ENCODE measurements at places on chromosomes 1 and 21. TPM values are rescaled to one million over a fixed set of nuclear protein-coding genes. Genes with fewer than 3 reads are reported as not detected.
A peak's percentile ranks its signal among the peaks of the same experiment; 100 is the strongest.

PLA2G2C gene
- total RNA-seq = not detected

THEM5 gene
- not detected for total RNA-seq

SNRPE gene
- total RNA-seq = 86.9 TPM

MFAP2 gene
- total RNA-seq = 12.6 TPM

LCE3E gene
- not detected for total RNA-seq

CACNA1S gene
- not detected for total RNA-seq

PIK3R3 gene
- total RNA-seq = 10.7 TPM

PCP4 gene
- not detected for total RNA-seq

SYCP1 gene
- not detected for total RNA-seq

IL19 gene
- not detected for total RNA-seq

NIBAN1 gene
- total RNA-seq = 14.9 TPM

- no peak for DNase-seq
Observed at GRCh38 chr1:95893921-95894320, 659.9 kb downstream of the RWDD3 start.

- DNase-seq = no peak
Observed at GRCh38 chr1:40701684-40702083, 10.2 kb downstream of the NFYC start.

GRCh38 chr1:197638316-197638715, 137.0 kb downstream of the DENND1B start:
- DNase-seq = no peak

- DNase-seq = no peak
Observed at GRCh38 chr1:202081992-202082391, 40.7 kb upstream of the GPR37L1 start.

DNA sequence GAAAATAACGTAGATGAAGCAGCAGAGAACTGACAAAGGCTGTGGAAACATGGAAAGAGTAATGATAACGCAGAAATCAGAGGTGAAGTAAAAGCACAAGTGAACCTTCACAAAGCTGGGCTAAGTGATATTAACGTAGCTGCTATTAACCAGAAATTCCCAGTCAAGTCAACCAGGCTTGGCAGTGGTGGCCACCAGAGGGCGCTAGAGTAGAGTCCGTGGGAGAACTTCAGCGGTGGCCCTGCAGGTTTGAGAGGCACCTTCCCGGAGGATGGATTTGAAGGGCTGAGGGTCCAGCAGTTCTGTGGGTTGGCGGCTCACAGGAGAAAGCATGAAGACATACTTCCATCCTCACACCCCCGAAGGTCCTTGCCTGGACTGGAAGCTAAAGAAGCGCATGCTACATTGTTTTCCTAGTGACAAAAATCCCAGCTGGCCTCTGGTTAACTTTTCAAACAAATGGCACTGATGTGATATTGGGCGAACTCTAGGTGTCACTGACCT, 81.7 kb upstream of the ZNF648 start:
- peak; percentile 39 for DNase-seq

DNA sequence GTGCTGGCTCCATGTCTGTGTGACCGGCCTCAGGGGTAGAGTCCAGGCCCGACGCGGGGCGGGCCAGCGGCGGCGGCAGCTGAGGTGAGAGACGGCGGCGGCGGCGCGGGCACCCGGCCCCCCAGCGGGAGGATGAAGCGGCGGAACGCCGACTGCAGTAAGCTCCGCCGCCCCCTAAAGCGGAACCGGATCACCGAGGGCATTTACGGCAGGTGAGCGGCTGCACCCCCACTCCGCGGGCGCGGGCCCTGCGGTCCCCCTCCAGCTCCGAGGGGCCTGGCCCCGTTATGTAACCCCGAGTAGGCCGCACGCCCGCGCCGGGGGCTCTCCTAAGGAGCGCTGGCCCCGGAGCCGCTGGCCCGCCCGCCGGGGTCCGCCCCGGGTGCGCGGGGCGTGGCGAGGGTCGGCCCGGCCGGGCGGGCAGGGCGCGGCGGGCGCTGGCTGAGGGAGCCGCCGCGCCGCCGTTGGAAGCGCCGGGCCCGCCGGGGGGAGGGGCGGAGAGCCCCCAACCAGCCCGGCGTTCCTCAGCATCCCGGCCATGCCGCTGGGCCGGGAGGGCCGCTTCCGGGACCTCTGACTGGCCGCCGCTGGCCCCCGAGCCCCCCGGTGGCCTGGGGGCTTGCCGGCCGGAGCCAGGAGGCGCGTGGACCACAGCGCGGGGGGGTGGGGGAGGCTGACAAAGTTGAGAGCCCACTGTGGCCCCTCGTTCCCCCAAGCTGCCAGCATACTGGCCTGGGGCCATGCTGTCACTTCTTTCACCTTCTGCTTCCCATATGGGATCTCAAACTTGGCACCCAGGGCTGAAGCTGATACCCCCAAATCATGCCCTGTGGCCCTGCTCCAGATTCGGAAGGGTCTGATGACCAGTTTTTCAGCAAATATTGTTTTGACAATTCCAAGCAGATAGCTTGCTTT, 527 bp downstream of the MACO1 start:
- DNase-seq = no peak

- DNase-seq = no peak
Observed at GRCh38 chr1:245832771-245833527, 674.1 kb downstream of the SMYD3 start.

DNA sequence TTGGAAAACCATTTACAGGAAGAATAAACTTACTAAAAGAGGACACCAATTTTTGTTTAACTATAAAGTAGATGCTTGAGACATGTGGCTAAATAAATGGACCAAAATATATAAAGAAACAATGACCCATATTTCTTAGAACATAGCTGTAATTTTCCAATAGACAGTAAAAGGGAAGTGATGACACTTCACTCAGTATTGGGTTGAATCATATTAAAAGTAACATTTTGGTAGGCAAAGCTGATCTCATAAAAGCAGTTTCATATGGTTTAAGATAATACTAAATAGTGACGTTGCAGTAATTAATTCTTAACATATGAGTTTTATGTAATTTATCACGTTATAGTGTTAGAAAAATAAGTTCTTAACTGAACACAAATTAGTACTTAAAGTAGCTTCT, 308.9 kb upstream of the RUNX1 start:
- no peak for DNase-seq

DNA sequence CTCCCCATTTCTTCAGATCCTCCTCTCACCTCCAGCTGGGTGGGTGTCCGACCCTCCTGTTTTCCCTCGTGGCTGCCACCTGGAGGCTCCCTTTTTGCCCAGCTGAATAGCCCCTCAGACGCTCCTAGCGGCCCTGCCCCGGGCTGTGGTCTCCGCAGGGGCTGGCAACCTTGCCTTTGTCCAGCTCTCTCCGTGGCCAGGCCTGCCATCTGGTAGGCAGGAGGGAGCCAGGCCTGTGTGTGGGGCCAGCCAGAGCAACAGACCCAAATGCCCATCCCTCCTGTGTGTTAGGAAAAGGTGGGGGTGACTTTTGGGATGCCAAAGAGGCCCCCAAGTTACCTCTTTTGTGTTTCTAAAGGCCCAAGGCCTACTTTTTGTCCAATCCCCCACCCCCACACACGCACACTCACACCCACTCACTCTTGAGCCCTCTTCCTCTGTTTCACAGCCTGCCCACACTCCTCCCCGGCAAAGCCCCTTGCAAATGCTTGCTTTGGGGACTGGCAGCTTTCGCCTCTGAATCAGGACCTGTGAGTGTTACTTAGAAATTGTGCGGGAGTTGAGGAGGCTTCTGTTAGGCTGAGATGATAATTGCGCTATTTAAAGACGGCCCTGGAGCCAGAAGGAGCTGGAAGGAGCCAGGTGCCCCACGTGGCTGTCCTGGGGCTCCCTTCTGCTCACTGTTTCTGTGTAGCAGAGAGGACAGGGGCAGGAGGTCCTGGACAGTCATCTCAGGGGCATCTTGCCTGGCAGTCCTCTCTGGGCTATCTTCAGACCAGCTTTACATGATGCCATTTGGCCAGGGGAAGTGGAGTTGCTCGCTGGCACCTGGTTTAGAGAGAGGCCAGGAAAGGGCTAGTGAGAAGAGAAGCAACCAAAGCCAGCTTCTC, 9.1 kb downstream of the PPFIA4 start:
- DNase-seq = no peak

DNA sequence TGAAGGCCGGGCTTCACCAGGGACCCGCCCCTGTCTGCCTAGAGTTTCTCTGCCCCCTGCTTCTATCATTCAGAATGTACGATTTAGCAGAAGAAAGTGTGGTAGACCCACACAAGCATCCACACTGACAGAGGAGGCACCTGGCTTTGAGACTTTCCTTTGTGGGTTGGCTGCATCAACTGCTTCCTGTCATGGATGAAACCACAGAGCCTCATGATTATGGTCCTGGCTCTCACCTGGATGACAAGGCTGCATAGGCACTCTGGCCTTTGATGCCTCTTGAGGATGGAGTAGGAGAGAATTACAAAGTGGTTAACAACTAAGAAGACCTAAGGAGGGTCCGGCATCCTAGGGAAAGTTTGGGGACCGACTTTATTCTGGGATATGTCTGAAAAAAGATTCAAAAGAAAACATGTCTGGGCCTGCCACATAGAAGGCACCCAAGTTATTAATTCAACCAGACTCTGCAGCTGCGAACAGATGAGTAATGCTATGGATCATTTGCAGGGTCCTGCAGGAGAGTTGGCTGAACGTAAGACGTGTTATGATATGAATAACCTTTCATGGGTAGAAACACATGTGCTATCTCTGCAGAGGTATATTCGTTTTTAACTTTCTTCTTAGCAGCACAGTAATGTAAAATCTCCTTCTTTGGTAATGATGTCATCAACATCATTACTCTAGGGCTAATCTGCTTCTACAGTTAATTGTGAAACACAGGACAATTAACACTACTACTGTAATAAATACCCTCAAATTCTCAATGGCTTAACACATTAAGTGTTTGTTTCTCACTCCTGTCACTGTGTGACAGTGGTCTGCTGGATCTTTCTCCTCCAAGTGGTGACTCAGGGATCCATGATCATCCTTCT, 136.2 kb downstream of the SLC35F3 start:
- no peak for DNase-seq

DNA sequence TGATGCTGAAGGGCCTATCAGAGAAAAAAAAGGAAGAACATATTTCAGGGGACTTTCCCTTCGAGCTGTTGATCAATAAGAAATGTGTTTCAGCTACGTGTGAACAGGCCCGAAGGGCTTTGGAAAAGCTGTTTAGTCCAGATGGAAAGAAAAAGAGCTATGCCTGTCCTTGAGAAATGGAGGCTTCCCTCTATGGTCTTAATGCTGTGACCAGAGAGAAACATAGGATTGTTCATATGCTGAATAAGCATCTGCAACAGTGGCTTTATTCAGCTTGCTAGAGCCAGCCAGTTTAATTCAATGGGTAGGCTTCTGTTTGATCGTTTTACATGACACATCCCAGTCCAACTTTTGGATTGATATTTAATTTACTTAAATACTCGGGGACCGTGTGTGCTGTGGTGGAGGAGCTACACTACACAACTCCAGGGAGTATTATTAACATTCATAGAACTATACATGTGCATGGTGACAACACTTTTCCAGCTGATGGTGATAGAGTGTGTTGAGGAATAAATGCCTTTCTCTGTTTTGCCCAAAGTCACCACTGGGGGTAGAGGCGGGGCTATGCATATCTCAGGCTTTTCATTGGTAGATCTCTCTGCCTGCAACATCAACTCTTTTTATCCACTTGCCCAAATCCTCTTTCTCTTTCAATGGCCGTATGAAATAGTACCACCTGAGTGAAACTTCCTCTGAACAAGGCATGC, 106.7 kb upstream of the C8B start:
- no peak for DNase-seq

- no peak for DNase-seq
Observed at GRCh38 chr1:209861242-209861641, 33.5 kb downstream of the UTP25 start.

DNA sequence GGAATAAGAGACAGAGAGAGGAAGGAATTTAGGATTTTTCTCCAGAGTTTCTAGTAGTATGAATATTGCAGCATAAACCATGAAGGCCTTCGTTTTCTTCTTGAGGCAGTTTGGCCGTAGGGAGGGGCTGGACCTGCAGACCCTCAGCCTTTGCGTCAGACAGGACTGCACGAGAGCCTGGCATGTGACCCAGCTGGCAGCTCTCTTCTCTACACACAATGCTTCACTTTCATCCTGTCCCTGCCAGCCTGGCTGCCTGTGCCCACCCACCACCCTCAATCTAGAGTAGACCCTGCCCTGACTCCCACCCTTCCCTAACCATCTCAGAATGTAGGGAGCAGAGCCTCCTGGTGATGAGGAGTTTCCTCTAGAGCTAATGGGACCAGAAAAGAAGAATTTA, 1.6 kb downstream of the CA14 start:
- no peak for DNase-seq

- DNase-seq = no peak
Observed at GRCh38 chr1:211891708-211892107, 61.1 kb upstream of the LPGAT1 start.

- no peak for DNase-seq
Observed at GRCh38 chr1:23557471-23558124, 1.7 kb downstream of the ID3 start.

DNA sequence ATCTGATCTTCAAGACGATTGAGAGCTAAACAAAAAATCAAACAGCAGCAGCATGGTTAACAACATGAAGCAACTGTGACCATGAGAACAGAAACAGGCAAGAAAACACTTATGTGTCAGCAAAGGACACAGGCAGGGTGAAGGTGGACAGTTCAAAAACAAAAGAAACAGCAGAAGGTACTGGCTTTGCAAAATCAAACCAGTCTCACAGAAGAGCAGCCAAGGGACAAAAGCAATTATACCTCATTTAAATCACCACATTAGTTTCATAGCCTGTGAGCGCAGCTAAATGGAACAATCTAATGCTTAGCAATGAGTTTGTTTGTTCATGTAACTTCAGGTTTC, 59.1 kb downstream of the CAPN2 start:
- no peak for DNase-seq

DNA sequence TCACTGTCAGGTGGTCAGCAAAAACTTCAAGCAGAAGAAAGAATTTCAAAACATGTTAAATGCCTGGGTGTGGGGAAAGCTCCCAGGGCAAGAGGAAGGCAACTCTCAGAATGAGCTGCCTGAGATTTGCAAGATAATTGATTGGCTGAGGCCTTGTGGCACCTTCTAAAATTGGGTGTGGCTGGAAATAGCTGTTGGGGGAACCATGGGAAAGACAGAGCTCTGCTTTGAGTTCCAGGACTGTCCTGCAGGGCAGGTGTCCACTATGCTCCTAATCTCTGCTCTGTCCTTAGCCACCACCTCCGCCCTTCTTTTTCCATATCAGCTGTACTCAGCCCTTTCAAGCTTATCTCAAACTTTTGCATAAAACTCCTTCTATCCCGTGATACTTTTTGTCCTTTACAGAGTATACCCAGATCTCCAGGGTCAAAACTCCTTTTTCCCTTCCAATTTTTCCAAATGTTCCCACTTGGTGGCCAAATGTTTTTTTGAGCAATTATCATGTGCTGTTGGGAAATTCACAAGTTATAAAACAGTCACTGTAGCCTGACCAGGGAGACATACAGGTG, 23.8 kb upstream of the PPP2R5A start:
- DNase-seq = no peak

GRCh38 chr1:33086384-33086850, 5.5 kb downstream of the AZIN2 start:
- DNase-seq = peak; percentile 51

- no peak for DNase-seq
Observed at GRCh38 chr21:42081138-42081537, 10.0 kb downstream of the UMODL1 start.

DNA sequence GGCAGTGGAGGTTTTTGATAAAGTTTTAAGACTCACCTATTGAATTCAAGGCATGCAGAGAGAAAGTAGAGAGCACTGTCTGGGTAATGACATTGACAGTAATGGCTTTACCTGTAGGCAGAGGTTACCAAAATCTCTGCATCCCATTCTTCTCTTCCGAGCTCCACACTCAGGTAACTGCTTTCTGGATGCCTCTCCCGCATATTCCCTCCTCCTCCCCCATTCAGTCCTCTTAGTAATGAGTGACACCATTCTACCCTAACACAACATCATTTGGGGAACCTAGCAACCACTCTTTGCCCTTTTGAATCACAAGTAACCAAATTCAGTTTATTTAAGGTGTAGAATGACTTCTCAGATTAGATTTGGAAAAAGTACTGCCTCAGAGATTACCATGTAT, 56.5 kb downstream of the DYRK1A start:
- no peak for DNase-seq
